ENCODE measurements at places on chromosomes 5 and 9.
A peak's percentile ranks its signal among the peaks of the same experiment; 100 is the strongest.

- DNase-seq: no peak
These were observed 11.3 kb downstream of the C5orf15 start for GRCh38 chr5:133957080-133957479.

DNA sequence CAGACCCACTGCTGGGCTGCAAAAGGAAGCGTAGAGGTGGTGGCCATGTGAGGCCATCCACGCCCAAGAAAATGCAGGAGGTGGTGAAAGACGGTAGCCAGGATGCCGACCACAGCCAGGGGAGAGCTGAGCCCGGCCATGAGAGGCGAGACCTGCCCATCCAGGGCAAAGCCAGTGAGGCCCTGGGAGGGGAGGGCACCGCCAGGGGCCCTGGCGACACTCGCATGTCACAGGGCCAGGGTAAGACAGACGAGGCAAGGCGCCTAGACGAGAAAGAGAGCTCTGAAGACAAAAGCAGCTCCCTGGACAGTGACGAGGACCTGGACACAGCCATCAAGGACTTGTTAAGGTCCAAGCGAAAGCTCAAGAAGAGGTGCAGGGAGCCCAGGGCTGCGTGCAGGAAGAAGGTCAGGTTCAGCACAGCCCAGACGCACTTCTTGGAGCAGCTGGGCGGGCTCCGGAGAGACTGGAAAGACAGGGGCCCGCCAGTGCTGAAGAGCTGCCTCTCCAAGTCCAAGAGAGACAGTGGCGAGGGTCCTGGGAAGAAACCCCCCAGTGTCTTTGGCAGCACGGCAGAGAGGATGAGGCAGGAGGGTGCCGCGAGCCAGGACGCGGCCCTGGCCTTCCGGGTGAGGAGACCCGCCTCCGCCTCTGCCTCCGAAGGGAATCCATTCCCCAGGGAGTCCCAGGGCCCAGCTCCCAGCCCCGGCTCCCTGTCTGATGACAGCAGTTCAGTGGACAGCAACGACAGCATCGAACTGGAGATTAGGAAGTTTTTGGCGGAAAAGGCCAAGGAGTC lies 6.9 kb downstream of the PPP1R26 start:
- no peak for DNase-seq

- no peak for DNase-seq
These were observed 419.9 kb downstream of the BNC2 start for GRCh38 chr9:16450578-16450977.

DNA sequence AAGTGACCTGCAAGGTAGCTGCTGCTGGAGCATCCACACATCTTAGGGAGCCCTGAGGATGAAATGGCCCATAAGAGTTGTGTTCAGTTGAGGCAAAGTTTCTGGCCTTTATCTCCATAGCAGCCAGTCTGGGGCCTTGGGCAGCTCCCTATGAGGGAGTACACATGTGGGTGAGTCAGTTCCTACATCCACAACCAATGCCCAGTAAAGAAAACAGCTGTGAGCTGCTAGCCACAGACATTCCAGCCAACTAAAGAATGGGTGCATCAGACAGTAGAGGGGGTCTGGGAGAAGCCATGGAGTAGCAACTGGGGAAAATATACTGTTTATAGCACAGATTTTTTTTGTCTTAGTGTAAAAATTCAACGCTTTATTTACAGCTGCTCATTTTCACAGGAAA lies 720.7 kb downstream of the TLE1 start:
- DNase-seq: no peak

DNA sequence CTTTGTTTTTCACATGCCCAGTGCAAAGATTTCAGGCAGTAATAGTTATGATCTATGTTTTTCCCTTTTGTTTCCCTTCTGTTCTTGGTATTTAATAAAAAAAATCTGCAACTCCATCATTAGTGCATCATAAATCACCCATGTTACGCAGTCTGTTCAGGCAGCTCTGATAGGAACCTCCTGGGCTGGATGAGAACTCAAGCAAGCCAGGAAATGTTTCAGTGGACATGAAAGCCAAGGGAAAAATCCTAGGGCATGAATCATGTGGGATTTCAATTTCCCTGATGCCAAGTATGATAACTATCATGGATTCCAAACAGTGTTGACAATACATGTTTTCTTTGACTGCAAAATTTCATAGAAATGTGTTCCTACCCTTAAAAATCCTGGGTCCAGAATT lies 119.7 kb upstream of the TARS1 start:
- DNase-seq: no peak

GRCh38 chr5:133450286-133450685 lies 162.1 kb downstream of the FSTL4 start:
- DNase-seq: no peak

GRCh38 chr9:92837191-92837590 lies 40.6 kb downstream of the ZNF484 start:
- no peak for DNase-seq

GRCh38 chr5:130032807-130033206 lies 128.5 kb downstream of the CHSY3 start:
- peak; percentile 36 for DNase-seq

DNA sequence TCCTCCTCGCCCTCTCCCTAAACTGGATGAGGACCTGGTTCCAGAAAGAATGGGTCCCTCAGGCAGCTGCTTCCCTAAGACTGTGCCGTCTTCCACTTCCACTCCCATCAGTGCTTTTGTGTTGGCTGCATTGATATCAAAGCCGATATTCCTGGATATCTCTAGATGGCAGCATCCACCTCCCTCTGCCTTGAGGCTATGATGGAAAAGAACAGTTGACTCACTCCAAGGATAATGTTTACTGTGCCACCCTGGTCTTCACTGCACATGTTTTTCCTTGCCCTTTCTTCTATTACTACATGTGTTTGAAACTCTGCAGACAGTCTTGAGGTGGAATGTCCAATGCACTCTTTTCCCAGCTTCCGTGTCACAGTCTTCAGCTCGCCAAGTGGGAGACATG lies 211.6 kb downstream of the MAST4 start:
- no peak for DNase-seq

DNA sequence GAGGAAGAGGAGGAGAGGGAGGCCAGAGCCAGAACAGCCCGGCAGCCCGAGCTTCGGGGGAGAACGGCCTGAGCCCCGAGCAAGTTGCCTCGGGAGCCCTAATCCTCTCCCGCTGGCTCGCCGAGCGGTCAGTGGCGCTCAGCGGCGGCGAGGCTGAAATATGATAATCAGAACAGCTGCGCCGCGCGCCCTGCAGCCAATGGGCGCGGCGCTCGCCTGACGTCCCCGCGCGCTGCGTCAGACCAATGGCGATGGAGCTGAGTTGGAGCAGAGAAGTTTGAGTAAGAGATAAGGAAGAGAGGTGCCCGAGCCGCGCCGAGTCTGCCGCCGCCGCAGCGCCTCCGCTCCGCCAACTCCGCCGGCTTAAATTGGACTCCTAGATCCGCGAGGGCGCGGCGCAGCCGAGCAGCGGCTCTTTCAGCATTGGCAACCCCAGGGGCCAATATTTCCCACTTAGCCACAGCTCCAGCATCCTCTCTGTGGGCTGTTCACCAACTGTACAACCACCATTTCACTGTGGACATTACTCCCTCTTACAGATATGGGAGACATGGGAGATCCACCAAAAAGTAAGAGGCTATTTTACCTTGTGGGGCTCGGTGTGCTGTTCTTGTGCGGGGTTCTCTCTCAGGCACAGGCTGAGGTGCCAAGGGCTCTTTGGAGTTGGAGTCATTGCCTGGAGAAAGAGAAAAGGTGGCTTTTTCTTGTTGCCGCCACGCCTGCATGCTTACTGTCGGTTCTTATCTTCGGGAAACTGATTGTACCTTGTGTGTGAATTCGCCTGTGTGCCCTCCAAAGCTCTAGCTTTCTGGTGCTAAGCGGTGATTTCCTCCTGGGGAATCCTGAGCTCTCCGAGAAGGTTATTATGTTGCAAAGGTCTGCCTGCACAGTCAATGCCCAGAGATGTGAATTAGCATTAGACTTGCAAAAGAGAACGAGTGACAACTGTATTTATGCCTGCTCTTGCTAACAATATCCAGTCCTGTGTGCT lies at the start of gene ISL1:
TSS of gene ISL1 (plus strand) at position 318 of the 991 bp plus-strand sequence. CDS start at position 542, 224 bp downstream.
- DNase-seq: no peak

- DNase-seq: peak; percentile 35
These were observed 46.0 kb downstream of the SLC44A1 start for GRCh38 chr9:105290418-105290817.

DNA sequence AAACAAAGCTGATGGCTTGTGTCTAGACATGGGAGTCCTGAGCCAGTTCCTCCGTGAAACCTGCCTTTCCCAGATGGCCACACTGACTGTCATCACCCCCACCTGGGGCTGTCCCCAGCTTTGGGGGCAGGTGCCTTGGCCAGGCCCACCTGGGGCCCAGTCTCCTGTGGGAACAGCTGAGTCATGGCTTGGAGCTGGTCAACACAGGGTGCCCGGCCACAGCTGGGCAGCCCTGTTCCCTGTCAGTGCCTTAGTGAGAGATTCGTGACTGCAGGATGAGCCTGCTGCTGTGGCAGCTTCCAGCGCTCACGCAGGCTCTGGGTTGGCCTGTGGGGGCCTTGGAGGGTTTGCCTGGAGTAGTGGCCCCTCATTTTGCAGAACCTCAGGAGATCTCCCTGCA lies 56.5 kb downstream of the COL5A1 start:
- no peak for DNase-seq

- no peak for DNase-seq
These were observed 603.8 kb downstream of the TLE4 start for GRCh38 chr9:80175286-80176150.

- peak; percentile 78 for DNase-seq
These were observed 37.3 kb downstream of the SEC61B start for GRCh38 chr9:99259231-99259918.

GRCh38 chr9:33708441-33708840 lies 86.9 kb upstream of the PRSS3 start:
- DNase-seq: no peak

GRCh38 chr9:69818750-69819345 lies 1.8 kb upstream of the CFAP95 start:
- no peak for DNase-seq

GRCh38 chr9:138057726-138058125 lies 180.1 kb downstream of the CACNA1B start:
- DNase-seq: no peak

GRCh38 chr9:117490199-117490598 lies 75.3 kb upstream of the ASTN2 start:
- no peak for DNase-seq

DNA sequence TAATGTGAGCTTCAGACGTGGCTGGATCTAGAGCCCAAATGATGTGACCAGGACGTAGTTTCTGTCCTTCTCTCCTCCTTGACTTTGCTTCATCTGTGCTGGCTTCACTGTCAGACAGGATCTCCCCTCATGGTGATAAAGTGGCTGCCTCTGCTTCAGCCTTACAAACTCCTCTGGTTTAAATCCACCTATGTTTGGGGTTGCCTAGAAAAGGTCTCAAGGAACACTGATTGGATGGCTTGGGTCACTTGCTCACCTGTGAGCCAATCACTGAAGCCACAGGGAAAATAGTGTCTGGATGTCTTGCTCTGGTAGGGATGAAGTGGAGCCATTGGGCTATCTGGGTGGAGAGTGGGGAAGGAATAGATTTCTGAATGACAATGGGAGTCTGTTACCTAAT lies 36.1 kb downstream of the FGF18 start:
- no peak for DNase-seq

DNA sequence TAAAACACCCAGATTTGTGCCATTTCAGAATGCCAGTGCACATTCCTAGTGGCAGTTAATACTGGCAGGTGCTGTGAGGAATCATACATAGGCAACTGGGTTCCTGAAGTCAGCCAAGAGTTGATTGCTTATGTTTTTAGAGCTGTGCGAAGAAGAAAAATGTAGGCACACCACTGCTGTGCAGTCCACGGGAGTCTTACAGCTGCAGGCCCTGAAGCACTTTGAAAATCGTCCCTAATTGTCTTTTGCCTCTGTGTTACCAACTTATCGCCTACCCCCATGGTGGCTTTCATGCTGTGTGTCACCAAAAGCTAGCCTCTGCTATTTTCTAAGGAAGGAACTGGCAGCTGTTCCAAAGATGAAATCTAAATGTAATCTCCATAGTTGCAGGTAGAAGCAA lies 263.9 kb downstream of the ARRDC3 start:
- DNase-seq: no peak

- DNase-seq: no peak
These were observed 132.2 kb upstream of the ASTN2 start for GRCh38 chr9:117546894-117547678.

- DNase-seq: no peak
These were observed 119.5 kb downstream of the EDIL3 start for GRCh38 chr5:84265130-84265529.

GRCh38 chr5:25975885-25976284 lies 1062.5 kb downstream of the CDH9 start:
- no peak for DNase-seq

DNA sequence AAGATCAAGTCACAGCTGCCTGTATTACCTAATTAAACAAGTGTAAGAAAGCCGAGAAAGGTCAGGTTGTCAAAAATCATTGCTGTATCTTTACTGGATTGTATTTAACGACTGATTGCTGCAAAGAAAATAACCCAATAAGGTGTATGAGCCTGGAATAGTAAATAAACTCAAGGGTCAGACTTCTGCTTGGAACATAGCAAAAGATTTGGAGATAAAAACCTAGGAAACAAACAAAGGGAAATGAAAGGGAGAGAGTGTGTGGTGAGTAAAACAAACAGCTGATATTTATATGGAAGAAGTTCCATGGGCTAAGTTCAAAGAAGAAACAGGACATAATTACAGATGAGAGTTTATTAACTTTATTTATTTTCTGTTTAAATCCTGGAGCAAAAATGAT lies 354.0 kb downstream of the TLR4 start:
- no peak for DNase-seq

DNA sequence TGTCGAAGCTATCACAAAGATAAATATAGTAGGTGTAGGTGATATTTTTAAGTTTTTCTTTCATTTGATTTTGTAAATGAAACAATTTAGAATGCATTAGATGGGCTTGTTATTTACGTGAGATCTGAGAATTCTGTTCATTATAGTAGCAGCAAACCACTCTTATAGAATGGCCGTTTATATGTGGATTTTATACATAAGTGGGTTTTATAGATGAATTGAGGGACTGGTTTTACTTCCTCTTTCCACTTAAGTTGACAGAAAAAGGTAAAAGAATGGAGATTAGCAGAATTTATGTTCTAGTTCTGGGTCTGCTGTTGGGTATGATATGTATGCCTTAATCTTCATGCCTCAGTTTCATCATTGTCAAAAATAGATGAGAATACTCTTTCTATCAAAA lies 5.6 kb downstream of the RMI1 start:
- no peak for DNase-seq

GRCh38 chr5:33268374-33268773 lies 172.4 kb upstream of the TARS1 start:
- DNase-seq: no peak

DNA sequence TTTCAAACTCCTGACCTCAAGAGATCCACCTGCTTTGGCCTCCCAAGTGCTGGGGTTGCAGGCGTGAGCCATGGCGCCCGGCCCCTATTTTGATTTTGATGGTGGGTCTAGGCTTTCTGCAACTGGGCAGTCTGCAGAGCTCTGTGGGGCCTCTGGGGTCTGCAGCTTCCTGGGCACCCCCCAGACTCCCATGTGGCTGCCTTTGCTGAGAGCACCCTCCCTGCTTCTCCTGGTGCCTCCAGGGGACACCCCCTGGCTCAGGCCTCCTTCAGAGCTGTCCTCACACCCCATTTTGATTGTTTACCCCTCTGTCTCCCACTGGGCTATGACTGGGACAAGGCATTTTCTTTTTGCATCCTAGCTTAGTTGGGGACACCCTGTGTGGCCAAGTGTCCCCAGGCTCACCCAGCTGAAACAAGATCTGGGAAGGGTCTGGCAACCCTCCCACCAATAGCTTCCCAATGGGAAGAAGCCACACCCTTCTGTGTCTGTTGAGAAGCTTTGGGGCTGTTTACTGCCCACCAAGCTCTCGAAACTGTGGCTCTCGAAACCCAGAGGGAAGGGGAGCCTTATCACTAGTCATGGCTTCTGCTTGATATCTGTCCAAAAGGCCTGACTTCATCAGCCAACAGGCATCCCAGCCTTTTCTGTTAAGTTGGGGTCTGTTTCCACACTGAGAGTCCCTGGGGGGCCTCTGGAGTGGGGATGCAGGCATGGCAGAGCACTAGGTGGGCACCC lies 204.4 kb upstream of the IER5L start:
- no peak for DNase-seq

All from hippocampal formation (tissue), 2 donors.